ENCODE measurements at places on chromosomes 16 and 17.

DNA sequence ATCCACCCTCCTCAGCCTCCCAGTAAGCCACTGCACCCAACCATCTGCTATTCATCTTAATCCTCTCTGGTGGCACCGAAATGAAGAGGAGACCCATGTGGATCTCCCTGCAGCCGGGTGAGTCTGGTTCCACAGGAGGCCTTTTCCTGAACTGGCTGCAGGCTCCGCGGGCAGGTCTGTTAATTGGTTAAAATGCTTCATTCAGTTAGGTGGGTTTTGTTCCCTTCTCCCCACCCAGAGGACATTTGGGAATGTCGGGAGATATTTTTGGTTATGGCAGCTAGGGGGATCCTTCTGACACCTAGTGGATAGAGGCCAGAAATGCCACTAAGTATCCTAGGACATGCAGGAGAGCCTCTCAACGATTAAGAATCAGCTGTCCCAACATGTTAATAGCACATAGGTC, 16.7 kb downstream of the C16orf54 start:
- peak; percentile 54 for DNase-seq

DNA sequence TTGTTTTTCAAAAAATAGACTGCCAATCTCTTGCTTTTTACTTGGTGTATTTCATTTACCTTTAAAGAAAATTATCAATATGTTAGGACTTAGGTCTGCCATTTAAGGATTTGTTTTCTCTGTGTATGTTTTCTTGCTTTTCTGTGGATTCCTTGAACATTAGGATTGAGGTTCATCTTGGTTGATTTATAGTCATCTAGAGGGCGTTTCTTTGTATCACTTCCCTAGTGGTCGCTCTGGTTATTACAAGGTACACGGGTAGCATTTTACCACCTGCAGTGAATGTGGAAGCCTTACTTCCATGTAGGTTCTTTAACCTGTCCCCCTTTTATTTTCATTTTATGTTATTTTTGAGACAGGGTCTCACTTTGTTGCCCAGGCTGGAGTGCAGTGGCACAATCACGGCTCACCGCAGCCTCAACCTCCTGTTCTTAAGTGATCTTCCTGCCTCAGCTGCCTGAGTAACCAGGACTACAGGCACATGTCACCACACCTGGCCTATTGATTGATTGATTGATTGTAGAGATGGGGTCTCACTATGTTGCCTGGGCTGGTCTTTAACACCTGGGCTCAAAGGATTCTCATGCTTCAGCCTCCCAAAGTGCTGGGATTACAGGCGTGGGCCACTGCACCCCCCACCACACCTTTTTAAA, 35.2 kb upstream of the CBX4 start:
- DNase-seq: peak; percentile 65

GRCh38 chr16:51474414-51475091, 323.5 kb upstream of the SALL1 start:
- DNase-seq: no peak

GRCh38 chr16:64455275-64455674, 666.6 kb downstream of the CDH11 start:
- DNase-seq: peak; percentile 37

DNA sequence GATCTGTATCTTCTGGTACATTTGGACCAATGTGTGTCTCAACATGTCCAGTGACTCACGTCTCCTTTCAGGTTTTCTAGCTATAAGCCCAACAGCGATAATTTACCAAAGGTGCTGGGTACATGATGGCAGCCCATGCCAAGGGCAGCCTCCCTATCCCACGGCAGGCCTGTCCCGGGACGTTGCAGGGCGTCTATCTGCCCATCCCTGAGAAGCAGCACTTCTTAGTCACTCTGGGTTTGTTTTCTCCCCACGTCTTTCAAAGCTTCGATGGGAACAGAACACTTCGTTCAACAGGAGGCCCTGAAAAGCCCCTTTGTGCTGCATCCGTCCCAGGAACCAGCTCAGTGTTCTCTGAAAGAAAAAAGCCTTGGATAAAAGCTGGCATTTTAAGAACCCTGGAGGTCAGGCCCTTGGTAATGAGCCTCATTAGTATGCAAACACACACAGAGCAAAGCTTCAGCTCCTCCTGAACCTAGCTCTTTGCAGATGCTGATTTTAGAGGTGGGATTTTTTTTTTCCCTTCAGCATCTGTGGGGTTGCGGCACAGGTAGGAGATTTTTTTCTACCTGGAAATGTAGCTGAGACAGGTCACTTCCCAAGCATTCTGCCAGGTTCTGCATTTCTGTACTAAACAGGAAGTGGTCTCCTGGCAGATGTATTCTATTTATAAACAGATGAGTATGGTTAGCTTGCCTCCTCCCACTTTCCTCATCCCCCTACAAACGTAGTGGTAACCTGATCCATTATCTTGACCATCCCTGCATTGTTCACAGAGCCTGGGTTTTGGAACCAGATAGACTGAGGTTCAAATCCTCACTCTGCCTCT, 17.5 kb upstream of the MT4 start:
- peak; percentile 84 for DNase-seq

DNA sequence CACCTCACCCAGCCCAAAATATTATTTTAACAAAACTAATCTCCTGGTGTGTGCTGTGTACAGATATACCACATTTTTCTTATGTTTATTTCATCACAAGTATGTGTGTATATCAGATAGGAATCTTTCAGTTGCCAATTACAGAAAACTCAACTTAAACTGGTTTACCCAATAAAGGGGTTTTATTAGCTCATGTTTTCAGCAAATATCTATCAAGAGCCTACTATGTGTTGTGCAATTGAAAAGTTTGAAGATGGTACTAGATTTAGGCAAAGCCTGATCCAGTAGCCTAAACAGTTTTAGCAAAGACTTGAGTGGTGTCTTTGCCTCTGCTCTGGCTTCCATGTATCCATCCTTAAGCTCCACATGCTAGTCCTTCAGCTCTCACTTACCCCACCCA, 45.1 kb upstream of the LYRM9 start:
- no peak for DNase-seq

DNA sequence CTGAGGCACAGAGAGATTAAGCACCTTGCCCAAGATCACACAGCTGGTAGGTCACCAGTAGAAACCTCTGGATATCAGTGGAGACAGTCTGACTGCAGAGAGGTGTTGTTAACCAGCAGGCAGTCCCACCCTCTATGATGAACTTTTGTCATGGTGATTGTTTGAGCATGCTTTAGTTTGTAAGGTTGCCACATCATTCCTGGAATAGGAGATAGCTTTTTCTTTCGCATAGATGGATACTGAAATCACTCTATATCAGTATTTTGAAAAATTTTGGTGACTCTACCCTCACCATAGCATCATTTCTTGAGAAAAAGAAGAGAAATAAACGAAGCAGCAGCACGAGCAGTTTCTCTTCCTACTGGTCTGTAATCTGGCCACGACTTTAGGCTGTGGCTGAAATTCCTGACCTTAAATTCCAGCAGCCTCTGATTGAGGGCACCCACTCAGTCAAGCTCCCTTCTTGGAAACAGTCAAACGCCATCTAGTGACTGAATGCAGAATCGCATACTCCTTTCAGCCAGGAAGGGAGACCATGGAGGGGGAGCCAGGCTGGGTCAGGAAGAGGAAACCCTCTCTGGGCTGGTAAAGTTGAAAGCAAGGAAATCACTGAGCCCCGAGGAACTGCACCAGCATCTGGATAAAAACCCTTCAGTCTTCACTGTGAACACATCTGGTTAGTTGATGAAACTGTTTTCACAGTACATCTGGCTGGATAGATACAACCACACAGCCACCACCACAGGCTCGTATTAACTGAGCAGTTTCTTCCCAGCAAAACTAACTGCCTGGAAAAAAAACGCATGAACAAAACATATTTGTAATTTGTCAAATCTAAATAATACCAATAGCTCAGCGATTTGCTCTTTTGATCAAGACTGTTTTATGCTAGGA, 108.5 kb upstream of the XYLT1 start:
- DNase-seq: peak; percentile 38

- DNase-seq: no peak
Observed at GRCh38 chr16:26430618-26431017, 636.1 kb upstream of the C16orf82 start.

DNA sequence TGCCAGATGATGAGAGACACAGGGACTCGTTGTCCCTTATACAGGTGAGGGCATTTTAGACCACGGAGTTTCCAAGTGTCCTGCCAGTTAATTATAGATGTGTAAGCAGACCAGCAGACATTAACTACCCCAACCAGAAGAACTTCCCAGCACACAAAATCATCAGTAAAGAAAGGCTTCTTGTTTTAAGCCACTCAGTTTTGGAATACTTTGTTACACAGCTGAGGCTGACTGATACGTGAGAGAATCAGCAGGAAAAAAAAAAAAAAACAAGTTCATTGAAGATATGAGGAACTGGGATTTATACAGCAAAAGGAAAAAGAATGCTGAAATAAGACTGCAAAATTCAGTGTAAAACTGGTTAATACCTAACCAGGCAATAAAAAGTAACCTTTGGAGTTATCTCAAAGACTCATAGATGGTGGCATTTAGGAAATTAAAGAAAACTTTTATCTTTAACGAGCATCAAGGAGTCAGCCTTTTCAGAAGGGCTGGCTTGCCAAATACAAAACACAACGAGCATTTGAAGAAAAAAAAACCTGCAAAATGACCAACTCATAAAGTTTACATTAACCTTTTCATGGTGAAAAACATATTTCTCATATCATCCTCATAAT, 28.1 kb downstream of the TMEM238L start:
- no peak for DNase-seq

GRCh38 chr17:29292992-29293889, 707 bp downstream of the NUFIP2 start:
- DNase-seq: peak; percentile 51
